ACHN (cell line): ENCODE measurements at places on chromosomes 12 and 14.

DNA sequence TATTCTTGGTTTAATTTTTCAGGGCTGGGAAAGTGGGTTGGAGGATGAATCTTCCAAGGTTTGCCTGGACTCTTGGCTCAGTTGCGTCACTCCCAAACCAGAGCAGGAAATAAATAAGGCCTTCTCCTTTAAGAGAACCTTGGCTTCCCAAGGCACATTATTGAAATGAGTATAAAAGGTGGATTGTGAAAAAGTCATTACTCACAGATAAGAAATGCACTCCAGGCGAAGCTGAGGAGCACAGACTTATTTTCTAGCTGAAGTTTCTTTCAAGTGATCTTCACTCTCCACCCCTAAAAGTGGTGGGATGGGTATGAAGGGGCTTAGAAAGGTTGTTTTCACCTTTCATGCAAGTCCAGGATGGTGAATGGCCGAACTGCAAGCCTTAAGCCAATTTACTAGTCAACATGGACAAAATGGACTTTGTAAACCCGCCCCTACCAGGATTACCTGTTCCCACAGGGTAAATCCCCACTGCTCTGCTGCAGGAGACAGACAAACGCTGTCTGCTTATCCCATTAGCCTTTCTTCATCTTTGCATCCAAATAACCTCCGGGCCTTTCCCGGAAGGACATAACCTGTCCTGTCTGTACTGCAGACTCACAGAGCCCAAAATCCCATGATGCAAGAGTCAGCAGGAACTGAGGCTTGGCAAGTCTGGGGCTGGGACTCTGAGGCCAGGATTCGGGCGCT lies 207.6 kb downstream of the BCL11B start:
- DNase-seq = no peak

DNA sequence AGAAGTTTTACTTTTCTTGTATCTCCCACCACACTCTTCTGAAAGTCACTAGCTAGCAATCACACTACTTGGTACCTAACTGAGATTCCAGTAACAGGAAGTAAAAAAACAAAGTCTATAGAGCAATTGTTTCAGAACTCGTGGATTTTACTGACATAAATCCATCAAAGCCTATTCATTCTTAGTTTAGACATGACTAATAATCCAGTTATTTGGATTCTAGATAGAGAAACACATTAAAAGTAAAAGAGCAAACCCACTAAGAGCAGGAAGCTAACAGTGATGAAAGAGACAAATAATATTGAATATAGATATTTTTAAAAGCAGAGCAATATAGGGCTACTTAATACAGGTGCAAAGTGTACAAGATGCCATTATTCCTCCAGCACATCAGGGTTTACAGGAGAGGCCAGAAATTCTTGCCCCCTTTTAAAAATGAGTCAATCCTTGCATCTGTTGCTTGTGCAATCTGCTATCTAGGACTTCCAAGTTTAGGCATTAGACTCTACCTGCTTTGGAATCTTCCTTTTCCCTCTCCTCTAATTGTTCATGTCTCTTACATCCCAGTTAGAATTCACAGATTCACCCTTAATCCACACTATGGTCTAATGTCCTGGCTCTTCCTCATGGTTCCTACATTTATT lies 6.0 kb downstream of the HEATR5A start:
- DNase-seq = no peak

DNA sequence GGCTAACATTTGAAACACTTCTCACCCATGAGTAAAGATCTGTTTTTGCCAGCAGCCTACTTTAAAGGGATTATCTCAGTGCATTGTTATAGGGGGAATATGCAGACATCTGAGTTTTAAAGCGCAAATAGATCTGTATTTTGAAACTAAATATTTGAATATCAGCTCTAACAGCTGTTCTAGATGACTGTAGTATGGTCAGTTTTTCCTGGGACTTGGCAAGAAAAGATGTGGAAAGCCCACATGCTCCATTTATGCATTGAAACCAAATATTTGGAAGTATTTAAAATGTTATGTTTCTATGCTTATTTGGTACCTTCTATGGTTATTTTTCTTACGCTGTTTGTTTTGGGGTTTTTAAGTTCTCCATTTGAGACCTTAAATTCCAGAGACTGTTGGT lies 41.7 kb downstream of the RIC8B start:
- no peak for DNase-seq

GRCh38 chr14:52072266-52072780 lies 3.5 kb upstream of the NID2 start:
- no peak for DNase-seq

DNA sequence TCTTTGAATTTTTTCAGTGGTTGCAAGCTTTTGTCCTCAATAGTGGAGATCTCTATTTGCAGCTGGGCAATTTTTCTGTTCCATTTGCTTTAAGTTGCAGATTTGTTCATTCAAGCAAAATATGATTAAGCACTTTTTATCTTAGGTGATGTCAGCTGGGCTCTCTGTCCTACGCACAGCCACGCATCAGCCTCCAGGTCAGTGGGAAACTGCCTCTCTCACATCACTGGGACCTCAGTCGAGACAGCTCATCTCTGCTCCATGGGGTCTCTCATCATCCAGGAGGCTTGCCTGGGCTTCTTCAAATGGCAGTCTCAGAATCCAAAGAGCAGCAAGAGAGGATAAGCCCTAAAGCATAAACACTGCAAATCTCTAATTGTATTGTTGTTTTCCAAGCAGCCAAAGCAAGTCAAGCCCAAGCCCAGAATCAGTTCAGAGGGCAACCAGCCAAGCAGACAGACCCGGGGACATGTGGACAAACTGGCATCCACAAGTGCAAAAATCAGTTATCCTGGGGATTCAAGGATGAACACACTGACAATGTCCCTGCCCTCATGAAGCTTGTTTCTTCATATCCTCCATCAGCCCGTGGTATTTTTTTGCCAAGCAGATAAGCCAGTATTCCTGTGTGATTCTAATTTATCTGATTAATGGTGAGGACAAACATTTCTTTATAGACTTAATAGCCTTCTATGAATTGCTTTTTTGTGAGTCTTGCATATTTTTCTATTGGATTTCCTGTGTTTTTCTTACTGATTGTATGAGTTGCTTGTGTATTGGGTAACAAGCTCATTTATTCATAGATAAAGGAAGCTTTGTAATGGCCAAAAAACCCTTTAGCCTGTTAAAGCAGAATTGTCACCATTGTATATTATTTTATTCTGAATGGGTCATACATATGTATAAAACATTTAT lies 262.5 kb downstream of the GXYLT1 start:
- no peak for DNase-seq

GRCh38 chr14:58765843-58766242 lies 128.1 kb downstream of the DACT1 start:
- no peak for DNase-seq

DNA sequence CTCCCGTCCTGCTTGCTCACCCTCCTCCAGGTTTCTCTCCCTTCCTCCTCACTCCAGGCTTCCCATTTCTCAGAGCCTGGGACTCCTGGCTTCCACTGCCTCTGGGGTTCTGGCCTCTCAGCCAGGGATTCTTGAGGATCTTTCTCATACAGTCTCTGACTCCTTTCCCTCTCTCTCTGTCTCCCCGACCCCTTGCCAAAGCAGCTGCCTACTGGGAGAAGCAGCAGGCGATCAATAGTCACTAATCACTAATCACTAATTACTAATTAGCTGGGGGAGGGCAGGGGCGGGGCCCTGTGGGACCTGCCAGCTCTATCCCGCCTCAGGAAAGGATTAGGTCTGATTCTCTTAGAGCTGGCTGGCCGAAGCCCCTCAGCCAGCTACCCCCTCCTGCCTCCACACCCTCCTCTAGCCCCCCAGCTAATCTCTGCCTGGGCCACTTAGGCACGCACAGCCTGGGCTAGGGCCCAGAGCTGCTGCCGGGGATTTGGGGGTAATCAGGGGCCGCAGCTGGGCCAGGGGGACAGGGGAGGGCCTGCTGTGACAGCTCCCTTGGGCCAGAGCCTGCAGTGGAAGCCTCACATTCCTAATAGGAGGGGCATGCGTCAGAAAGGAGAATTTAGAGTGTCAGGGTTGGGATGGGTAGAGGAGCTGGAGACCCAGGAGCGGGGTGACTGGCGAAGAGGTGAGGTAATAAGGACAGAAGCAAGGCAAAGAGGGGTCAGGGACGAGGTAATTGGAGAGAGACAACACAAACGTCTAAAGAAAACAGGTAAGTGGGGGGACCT lies 2.8 kb downstream of the NXPH4 start:
- no peak for DNase-seq

DNA sequence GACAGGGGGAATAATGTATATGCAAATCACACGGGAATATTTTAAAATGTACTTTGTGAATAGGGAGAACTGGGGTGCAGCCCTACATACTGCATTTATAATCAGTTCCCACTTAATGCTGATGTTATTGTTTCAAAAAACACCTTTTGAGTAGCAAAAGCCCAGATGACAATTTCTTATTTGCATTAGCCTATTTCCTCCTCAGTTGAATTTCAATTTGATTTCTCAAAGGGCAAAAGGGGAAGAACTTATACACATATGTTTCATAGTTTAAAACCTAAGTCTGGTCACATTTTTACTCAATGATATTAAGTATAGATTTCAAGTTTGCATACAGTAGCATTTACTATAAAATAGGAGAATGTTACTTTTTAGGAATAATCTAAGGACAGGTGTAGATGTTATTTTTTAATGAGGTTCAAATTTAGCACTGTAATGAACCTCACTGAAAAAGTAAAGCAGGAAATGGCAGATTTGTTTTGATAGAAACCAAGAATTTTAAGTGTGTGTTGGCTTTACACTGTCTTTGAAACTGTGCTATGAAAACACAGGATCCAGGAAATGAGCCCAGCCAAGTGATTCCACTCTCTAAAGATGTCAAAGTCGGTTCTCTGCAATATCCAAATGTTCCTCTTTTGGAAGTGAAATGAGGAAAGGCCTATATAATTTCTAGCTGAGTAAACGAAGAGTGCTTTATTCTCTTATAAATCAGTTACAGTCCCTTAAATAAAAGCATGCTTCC lies 367.4 kb downstream of the BTG1 start:
- DNase-seq = no peak
